ENCODE measurements at places on chromosomes 7 and 10. TPM values are rescaled to one million over a fixed set of nuclear protein-coding genes. Genes with fewer than 3 reads are reported as not detected.

GRCh38 chr10:22780474-22780885 lies 66.1 kb upstream of the PIP4K2A start:
- no peak for DNase-seq

DNA sequence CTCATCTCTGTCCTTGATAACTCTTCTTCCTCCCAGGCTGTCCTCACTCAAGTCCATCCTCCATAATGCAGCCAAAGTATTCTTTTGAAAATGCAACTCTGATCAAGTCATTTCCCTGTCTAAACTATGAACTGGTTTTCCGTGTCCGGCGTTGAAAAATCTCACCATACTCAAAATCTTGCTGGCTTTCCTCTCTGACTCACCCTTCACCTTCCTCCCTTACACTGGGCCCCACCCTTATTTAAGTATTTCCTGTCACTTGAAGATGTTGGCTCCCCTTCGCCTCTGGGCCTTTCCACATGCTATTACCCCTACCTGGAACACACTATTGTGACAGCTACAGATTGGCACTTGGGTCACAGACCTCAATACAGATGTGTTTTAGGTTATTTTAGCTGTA lies 515.6 kb downstream of the INHBA start:
- DNase-seq, result no peak

GRCh38 chr10:133359554-133359971 lies 1.7 kb upstream of the FUOM start:
- DNase-seq, result no peak

DNA sequence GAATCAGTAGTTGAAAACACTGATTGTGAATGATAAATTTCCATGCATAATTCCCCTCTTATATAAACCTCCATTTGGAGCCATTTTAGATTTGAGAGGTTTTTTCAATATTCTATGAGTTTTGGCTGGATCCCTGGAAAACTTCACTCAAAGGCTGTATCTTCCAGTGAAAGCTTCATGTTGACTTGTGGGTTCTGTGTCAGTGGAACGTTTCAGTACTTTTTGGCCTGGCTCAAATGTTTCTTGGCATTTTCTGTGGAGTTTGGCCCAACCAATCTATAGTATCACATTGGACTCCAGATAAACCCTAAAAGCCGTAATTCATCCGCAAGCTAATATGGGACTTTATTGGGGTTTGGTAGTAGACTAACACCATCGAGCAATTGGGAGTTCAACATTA lies 172.6 kb upstream of the PRPS1L1 start:
- peak; percentile 49 for DNase-seq

GRCh38 chr10:44418637-44419036 lies 33.7 kb upstream of the CXCL12 start:
- DNase-seq, result no peak

- no peak for DNase-seq
Observed at GRCh38 chr7:95980167-95980566, 207.8 kb downstream of the DYNC1I1 start.

DNA sequence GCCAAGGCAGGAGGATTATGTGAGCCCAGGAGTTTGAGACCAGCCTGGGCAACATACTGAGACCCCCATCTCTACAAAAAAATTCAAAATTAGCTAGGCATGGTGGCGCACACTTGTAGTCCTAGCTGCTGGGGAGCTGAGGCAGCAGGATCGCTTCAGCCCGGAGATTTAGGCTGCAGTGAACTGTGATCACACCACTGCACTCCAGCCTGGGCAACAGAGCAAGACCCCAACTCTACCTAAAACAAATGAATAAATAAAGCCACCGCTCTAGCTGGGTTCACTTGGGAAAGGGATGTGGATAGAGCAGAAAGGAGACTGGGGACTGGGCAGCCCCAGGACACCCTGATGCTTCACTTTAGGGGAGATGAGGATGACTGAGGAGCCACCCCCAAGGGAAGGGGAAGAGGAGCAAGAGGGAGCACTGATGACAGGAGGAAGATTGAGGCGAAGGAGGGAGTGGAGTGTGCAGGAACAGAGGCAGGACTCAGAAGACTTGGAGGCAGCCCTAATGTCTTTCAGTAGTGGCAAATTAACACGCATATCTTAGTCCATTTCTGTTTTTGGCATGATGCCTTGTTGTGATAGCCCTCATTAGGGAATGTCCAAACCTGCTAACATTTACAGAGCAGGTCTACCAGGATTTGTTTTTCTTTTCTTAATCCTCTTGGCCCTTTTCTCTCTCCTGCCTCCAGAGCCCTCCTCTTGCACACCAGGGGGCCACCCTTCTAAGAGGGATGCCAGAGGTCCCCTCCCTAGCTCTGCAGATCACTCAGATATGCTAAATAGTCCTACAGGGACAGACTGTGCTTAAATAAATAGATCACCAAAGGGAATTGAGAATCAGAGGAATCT lies 88.3 kb downstream of the C10orf105 start:
- no peak for DNase-seq

DNA sequence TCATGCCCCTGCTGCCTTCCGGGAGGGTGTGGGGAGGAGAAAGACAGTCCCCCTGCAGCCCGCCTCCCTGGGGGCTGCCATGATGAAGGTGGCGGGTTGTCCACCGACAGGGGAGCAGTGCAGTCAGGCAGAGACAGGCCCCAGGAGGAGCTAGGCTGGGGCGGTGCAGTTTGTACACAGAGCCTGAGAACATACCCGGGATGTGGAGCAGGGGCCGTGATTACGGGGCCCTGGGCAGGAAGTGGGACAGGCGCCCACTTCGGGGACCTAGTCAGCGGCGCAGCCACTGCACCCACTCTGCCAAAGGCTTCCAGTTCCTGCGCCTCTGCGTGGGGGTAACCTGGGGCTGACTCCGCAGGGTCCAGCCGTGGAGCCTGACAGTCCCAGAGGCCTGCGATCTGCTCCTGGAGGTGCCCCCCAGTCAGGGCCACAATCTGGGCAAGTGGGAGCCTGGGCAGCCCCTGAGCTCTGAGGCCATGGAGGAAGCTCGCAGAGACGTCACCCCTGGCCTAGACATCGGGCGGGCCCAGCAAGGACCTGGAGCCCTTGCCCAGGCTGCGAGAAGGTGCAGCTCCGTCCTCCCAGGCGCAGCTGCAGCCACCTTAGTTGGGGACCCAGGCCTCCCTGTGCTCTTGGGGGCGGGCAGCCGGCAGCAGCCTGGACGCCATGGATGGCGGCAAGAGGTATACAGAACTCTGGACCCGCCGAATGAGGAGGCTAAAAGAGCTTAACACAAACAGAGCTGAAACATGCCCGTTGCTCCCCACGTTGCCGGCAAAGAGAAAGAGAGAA lies 1356.8 kb downstream of the XPNPEP1 start:
- DNase-seq, result no peak

DNA sequence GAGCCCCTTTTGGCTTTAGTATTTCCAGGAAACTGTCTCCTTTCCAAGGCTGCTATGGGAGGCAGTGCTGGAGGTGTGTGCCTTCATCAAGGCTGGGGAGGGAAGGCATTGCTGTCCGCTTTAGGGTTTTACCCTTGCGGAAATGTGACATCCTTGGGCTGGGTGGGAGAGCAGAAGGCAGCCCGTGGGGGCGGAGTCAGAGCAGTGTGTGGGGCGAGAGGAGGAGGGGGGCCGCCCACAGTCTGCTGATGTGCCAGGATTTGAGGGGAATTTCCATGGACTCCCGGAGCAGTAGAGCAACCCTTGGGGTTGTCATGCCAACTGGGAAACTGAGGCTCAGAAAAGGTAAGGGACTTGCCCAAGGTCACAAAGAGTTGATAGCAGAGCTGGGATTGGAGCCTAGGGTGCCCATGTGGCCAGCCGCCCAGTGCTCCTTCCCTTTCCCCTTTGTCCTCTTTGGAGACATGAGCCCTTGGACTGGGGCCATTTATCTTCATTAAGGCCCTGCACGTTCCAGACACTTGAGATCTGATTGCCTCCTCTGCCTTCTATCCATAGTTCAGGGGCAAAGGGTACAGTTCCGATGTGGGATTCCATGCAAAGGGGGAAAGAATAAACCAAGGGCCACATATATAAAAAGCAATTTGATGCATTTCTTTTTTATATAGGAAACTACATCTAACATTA lies 22.2 kb downstream of the TSPAN15 start:
- no peak for DNase-seq

- DNase-seq, result no peak
Observed at GRCh38 chr10:2925631-2926030, 141.7 kb upstream of the PFKP start.

DNA sequence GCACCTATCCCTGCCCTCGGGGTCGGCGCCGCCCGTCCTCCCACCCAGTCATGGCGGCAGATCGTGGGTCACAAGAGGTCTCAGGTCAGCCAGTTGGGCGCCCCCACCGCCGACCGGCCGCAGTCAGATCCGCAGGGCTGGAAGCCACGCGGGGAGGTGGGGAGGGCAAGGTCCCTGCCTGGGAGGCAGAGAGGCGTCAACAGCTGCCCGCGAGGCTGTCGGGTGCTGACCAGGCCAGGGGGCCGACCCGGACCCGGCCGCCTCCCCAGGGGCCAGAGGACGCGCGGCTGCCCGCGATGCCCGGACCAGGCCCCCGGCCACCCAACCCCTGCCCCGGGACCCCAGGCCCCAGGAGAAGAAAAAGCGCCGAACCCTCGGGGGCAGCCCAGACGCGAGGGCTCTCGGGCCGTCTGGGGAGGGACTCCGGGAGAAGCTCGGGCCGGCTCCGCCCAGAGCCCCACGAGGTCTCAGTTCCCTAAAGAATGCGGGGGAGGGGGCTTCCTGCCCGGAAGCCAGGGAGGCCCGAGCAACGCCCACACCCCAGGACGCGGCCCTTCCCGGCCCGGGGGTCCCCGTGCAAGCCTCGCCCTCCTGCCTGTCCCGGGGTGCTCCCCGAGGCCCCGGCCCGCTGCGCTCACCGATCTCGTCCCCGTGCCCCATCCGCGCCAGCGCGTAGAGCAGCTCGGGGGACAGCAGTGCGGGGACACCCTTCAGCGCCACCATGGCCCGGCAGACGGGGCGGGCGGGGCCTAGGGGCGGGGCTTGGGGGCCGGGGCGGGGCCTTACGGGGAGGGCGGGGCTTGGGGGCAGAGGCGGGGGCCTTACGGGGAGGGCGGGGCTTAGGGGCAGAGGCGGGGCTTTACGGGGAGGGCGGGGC lies at the start of gene FUOM:
FUOM (minus strand) TSS at position 735 of the 877 bp plus-strand sequence; CDS start at position 723, 12 bp downstream.
- DNase-seq, result no peak

- DNase-seq, result no peak
Observed at GRCh38 chr7:4727914-4728705, 46.0 kb downstream of the FOXK1 start.

GRCh38 chr7:51611937-51612336 lies 295.3 kb upstream of the COBL start:
- DNase-seq, result no peak

DNA sequence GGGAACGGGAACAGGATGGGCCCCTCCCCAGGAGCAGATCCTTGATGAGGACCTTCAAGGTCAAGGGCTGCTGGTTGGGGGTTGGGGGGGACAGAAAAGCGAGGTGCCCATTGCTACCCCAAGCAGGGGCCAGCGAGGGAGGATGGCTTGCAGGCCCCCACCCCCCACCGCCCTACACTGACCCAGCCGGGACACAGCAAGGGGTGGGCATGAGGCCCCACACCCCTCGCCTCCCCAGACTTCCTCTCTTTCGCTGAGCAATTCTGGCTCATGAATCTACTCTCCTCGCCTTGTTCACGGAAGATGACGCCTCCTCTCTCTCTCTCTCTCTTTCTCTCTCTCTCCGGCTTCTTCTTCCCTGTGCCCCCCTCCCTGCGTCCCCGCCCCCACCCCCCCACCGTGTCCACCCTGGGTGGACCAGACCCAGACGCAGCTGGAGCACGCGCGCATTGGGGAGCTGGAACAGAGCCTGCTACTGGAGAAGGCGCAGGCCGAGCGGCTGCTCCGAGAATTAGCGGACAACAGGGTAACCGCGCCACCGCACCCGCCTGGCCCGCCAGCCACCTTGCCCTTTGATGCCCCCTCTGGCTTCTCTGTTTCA lies 81.1 kb upstream of the GTF2IRD1 start:
- DNase-seq, result peak; percentile 41

- no peak for DNase-seq
Observed at GRCh38 chr10:34801097-34801733, 13.9 kb downstream of the PARD3 start.

- DNase-seq, result no peak
Observed at GRCh38 chr10:69558559-69558958, 14.7 kb downstream of the NEUROG3 start.

DNA sequence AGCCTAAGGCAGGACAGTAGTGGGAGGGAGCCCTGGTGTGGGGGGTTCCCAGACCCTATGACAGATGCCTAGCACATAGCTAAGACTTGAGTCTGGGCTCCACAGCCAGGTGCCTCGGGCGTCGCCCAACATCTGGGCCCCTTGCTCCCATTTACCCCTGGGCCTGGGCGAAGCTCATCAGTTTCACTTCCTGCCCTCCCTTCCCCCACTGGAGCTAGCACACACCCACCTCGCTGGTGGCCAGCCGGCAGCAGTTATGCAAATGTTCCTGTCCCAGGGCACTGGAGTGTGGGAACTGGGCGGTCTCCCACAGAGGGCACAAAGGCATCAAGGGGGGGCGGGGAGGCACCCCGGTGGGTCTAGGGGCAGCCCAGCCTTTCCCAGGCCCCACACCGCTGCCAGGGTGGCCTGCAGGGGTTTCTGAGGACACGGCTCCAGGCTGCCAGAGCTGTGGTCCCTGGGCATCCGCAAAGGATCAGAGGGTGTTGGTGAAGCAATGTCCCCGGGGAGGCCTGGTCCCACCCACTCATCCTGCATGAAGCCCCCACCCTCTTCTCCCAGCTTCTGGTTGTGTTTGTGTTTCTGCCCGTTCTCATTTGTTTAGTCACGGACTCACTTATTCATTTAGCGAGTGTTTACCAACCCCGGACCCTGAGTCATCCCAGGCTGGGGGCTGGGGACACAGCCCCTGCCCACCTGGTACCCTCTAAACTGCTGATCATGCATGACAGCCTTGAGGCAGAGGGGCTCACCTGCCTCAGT lies 20.4 kb downstream of the SH2B2 start:
- DNase-seq, result no peak

DNA sequence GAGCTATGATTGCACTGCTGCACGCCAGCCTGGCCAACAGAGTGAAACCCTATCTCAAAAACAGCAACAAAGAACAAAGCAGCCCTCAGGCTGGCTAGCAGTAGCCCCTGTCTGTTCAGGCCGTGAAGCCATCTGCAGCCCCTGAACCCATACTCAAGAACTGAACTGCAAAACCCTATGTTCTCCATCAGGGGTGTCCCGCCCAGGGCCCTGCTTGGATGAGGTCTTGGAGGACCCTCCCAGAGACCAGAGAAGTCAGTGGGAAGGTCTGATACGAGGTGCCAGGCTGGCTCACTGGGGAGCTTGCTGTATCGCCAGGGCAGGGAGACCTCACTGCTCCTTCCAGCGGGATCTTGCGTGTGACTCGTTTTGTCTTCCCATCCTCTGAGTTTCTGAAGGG lies 39.3 kb downstream of the RBM17 start:
- no peak for DNase-seq

Gene CRHR2
- polyA plus RNA-seq, result not detected

Gene VAX1
- not detected for polyA plus RNA-seq

Gene FOXI2
- not detected for polyA plus RNA-seq

Gene PAPOLB
- polyA plus RNA-seq, result not detected

All from muscle of arm (tissue), 14 donors.